ENCODE measurements at places on chromosomes 13 and 19.

- no peak for DNase-seq
Measured at GRCh38 chr19:1012334-1012733, 8.6 kb downstream of the TMEM259 start.

DNA sequence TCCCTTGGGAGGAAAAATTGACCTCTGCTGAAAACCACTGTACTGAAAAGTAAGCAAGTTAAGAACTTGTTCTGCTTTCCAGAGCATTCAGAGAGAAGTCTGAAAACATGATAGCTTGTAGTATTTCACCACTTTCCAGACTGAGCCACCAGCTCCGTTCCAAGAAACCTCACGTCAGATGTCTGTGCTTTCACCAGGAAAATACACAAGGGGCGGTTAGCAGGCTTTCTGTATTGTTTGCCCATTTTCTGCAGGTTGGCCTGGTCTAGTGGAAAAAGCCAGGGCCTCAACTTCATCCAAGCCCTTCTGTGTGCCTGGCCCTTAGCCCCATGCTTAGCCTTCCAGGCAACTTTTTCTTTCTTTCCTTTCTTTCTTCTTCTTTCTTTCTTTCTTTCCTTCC, 36.4 kb downstream of the RXFP2 start:
- no peak for DNase-seq

GRCh38 chr19:55552620-55553019, 7.3 kb upstream of the SBK3 start:
- no peak for DNase-seq

GRCh38 chr19:447816-448560, 12.8 kb downstream of the SHC2 start:
- no peak for DNase-seq

- no peak for DNase-seq
Measured at GRCh38 chr19:19507354-19507753, 8.0 kb downstream of the TSSK6 start.

GRCh38 chr19:14325863-14326262, 55.4 kb upstream of the ADGRE5 start:
- no peak for DNase-seq

DNA sequence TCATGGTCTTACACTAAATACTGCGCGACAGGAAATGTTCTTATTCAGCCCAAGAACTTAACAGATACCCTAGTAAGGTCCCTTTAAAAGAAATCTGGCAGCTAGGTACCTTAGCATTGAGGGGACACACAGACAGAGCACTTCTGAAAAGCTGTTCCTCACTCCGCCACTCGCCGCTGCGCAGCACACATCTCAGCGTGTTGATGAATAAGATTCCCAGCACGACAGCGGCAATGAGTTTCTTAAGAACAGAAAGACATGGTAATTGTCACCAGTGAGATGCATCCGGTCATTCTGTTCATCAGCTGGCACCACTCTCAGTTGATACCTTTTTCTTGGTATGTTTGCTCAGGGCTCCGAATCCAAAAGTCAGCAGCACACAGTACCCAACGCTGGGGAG, 39.9 kb downstream of the TMTC4 start:
- DNase-seq = no peak

- no peak for DNase-seq
Measured at GRCh38 chr19:39127812-39128515, 2.4 kb downstream of the PAK4 start.

- no peak for DNase-seq
Measured at GRCh38 chr19:6527893-6528543, 2.8 kb upstream of the TNFSF9 start.

DNA sequence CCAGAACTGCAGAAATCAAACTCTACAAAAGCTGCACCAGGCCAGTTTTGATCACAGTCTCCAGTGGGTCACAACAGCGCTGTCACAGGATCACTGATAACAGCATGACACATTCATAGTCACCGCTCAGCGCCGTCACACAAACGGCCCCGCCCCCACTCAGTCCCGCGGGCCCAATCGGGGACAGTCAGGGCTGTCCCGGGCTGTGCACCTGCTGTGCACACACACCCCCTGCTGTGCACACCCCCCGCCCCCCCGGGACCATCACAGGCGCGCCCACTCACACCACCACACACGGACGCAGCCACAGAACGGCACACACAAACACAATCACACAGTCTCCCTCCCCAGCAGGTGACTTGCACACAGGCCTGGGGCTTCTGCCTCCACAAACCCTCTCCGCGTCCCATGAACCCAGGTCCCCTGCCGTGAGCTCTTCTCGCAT, 435 bp upstream of the ZNF382 start:
- peak; percentile 70 for DNase-seq

- no peak for DNase-seq
Measured at GRCh38 chr13:53135301-53135700, 106.7 kb downstream of the OLFM4 start.

DNA sequence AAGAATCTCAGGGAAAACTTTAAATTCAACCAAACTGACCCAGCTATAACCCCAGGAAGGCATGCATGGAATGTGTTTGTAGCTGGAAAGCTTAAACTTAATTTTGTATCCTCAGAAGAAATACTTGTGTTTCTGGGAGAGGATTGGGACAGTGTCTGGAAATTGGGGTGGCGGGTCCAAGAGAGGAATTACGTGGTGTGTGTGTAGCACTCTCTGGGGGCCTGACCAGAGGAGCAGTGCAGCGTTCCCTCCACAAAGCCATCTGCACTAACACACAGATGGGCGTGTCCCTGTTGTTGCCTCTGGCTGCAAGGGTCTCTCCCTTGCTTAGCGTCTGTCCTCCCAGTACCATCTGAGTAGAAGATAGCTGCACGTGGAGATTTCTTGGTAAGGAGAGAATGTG, 6.4 kb downstream of the GARRE1 start:
- no peak for DNase-seq

DNA sequence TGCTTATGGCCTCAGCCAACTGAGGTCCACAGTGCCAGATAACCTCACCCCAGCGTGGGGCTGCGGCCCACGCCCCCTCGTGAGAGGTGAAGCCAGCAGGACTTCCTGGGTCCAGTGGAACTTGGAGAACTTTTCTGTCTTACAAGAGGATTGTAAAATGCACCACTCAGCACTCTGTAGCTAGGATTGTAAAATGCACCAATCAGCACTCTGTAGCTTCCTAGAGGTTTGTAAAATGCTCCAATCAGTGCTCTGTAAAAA, 109.1 kb downstream of the AKAP11 start:
- no peak for DNase-seq

- no peak for DNase-seq
Measured at GRCh38 chr19:57888107-57888559, 704 bp downstream of the ZNF814 start.

GRCh38 chr13:78298657-78299056, 304.7 kb downstream of the POU4F1 start:
- no peak for DNase-seq

DNA sequence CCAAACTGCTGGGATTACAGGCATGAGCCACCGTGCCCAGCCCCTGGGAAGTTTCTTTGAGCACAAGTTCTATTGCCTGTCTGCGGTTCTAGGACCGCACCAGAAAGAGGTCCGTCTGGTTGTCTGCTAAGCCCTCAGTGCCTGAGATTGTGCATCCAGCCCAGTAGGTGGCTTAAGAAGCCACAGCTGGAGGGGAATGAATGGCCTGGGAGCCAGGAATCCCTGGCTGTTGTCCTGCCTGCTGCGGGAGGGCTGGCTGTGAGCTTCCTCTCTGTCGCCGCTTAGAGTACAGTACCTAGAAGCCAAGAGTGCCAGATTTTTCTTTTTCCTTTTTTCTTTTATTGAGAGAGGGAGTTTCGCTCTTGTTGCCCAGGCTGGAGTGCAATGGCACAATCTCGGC, 4.2 kb upstream of the TYK2 start:
- no peak for DNase-seq

DNA sequence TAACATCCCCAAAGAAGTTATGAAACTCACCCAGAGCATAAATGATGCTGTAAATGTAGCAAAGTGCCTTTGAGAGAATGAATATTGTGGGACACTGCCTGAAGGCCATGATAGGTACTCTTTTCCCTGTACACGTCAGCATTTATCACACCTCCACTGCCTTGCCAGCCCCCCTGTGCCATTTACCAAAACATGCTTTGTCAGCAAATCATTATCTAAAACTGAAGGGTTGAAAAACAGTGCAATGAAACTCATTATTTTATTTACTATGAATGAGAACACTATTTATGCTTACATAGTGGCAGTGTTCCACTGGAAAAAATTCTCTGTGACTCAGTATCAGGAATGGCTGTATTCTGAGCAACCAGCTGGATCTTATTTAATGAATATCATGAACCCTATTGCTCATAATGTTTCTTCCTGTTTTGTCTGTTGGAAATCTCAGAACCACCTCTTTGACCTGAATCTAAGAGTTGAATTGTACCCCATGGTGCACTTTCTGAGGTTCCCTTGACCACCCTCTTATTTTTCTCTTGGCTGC, 564.1 kb downstream of the DCT start:
- DNase-seq = no peak

- no peak for DNase-seq
Measured at GRCh38 chr13:112588490-112589297, 741 bp upstream of the TUBGCP3 start.

DNA sequence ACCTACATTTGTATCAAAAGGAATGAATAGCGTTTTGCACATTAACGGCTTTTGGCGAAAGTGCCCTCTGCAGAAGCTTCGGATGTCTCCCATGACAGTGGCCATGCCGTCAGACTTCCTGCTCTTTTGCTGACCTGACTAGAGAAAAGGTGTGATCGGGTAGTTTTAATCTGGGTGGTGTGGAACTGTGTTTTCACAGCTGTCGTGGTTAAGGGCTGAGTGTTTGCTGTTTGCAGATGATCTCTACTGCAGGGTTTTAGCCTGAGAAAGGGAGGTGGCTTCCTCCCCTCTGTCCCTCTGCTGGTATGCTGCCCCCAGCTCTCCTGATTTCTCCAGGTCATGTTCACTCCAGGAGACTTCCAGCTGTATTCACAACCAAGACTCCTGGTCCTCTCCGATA, 22.4 kb downstream of the ZNF71 start:
- no peak for DNase-seq
